ENCODE measurements at places on chromosomes 4 and X.
A peak's percentile ranks its signal among the peaks of the same experiment; 100 is the strongest.

DNA sequence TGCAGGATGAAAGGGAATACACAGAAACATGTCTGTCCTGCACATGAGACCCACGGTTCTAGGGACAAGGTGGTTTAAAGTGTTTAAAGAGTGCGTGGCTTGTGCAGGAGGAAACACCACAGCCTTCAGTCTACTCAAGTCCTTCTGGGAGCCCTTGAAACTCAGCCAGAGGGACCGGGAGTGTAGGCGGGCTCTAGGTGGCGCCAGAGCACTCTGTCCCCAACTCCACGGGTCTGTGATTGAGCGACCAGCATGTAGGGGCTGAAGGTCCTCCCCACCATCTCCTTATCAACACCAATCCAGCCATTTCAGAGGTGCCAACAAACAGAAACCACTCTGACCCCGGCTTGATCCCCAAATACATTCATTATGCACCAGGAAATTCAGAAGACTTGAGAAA is 82.0 kb upstream of the CLDN34 start:
- DNase-seq = peak; percentile 34

DNA sequence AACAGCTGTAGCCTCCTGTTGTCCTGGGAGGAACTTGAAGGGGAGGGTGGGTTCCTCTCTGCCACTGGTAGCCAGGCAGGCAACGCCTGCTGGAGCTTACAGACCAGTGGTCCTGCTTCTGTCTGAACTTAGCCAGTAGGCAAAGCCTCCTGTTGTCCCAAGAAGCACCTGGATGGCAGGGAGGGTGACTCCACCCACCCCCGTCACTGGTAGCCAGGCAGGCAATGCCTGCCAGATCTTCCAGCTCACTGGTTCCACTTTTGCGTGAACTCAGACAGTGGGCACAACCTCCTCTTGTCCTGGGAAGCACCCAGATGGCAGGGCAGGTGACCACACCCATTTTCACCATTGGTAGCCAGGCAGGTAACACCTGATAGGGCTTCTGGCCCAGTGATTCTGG is 203.5 kb upstream of the DIPK2B start:
- DNase-seq = no peak

- no peak for DNase-seq
These were observed 222.1 kb downstream of the STIM2 start for GRCh38 chr4:27082776-27083175.

- no peak for DNase-seq
These were observed 44.8 kb upstream of the PRSS12 start for GRCh38 chr4:118397623-118397979.

DNA sequence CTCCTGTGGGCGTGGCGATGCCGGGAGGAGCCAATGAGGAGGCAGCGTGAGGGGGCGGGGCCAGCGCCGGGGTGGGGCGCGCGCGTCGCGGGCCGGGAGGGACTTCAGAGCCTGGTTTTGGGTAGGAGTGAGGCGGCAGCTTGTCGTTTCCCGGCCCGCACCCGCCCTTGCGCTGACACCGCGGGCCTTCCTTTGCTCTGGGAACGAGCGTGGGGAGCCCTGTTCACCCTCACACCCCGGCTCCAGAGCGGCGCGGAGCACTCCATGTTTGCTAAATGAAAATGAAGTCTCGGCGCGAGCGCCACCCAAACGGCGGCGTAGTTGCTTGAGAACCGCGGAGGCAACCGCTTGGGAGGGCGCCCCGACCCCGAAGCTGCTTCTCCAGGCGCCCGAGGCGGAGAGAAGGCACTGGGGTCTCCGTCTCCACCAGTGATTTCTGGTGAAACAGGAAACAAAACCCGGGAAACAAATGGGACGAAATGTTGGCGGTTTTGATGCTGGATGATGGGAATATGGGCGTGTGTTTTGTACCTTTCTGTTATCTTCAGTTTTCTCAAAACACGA is 497 bp upstream of the GRPEL1 start:
- no peak for DNase-seq

GRCh38 chrX:30794497-30794896 is 94.6 kb downstream of the TAB3 start:
- DNase-seq = no peak

GRCh38 chr4:178556796-178557195 is 1114.6 kb upstream of the AGA start:
- DNase-seq = no peak

DNA sequence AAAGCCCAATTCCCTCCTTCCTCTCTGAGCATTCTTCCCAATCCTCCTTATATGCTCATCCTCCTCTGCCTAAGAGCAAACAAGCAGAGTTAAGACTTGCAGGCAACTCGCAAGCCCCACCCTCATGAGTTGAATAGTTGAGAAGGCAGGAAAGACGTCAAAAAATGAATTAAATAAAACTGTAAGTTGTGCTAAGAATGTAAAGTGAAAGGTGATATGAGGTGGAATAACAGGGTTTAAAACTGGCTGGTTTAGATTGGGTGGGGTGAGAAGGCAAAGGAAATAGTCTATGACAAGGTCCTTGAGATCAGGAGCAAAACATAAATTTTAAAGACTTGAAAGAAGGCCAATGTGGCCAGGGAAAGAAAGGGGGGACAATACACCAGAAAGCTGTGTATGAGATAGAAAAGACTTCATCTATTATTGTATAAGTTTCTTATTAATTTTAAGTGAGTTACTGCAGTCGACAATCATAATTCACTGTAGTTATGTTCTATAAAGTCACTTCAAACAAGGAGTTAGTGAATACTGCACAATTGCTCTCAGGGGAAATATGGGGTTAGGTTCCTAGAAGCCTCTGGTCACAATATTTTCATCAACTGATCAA is 124.9 kb downstream of the RELL1 start:
- DNase-seq = no peak

- no peak for DNase-seq
These were observed 160.4 kb downstream of the CPEB2 start for GRCh38 chr4:15162465-15163283.

GRCh38 chrX:78712336-78712735 is 35.2 kb upstream of the LPAR4 start:
- DNase-seq = no peak

DNA sequence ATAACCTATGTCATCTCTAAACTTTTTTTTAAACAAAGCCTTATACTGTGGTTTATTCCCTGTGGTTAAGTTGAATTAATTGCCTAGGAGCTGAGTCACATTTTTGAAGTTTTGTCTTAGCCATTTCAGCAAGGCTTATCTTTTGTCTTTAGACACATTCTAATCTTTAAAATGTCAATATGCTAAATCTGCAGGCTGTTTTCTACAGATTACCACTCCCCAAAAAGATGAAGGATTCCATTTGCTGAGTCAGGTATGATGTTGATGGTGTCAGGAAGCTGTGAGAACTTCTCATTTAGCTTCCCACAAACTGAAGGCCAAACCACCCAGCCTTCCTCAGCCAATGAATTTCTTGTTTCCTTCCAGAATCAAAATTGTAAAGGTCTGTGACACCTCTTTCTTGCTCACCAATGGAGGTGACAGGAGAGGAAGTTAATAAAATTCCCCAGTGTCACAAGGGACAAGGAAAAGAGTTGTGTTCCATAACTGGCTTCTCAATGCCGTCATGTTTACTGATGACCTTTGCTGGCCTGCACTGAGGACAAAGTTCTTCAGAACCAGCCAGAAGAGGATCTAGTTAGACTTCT is 3.7 kb upstream of the CXCL6 start:
- no peak for DNase-seq

DNA sequence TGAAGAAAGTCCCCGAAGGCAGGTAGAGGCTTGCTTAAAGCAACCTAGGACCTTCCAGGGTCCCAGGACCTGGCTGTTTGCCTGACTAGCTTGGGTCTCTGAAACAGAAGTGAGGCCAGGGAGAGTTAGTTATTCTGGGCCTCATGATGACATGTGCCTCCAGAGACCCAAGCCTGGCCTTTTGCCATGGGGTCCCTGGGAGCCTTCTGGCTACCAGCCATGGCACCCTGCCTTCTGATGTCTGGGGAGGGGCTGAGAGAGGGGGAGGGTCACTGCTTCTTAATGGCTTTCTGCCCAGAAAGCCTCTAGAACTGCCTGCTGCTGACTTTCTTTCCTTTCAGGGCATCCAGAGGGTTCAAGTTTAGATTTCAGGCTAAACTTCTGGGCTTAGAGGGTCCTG is 1.0 kb upstream of the STARD8 start:
- no peak for DNase-seq

- DNase-seq = no peak
These were observed 1821.7 kb downstream of the ARAP2 start for GRCh38 chr4:34422472-34423175.

- DNase-seq = no peak
These were observed 79.8 kb downstream of the NYX start for GRCh38 chrX:41526925-41527324.

GRCh38 chr4:135325264-135325663 is 1123.7 kb upstream of the PABPC4L start:
- DNase-seq = no peak

DNA sequence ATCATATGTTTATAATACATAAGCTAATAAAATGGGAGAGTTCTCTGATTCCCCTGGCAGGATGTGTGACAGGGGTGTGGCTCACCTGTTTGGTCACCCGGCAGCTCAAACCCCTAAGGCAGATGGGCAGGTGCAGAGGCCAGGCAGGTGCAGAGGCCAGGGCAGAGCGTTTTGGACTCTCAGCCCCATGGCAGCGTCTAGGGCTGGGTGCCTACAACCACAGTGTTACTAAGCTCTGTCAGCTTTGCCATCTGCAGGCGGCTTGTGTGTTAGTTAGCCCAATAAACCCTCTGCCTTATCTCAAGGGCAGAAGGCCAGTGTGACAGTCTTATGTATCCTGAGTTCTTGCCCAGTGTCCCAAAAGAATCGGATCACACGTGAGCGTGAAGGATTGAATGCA is 54.0 kb upstream of the UGT2B15 start:
- DNase-seq = no peak

DNA sequence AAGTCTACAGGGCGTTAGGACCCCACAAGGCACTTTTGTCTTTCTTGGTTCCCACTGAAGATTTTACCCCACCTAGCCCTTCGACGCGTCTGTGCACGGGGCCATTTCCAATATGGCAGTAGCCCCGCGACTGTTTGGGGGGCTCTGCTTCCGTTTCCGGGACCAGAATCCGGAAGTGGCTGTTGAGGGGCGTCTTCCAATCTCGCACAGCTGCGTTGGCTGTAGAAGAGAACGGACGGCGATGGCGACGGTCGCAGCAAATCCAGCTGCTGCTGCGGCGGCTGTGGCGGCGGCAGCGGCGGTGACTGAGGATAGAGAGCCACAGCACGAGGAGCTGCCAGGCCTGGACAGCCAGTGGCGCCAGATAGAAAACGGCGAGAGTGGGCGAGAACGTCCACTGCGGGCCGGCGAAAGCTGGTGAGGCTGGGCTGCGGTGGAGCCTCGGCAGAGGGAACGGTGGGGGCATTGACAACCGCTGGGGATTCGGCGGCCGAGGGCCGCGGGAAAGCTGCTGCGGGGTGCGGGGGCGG is at the start of gene USP11:
Gene USP11 (plus strand): TSS at position 207 of the 530 bp plus-strand sequence. CDS start 35 bp downstream, at position 242.
- no peak for DNase-seq

- DNase-seq = no peak
These were observed 13.3 kb upstream of the CD99 start for GRCh38 chrX:2677764-2678163.

DNA sequence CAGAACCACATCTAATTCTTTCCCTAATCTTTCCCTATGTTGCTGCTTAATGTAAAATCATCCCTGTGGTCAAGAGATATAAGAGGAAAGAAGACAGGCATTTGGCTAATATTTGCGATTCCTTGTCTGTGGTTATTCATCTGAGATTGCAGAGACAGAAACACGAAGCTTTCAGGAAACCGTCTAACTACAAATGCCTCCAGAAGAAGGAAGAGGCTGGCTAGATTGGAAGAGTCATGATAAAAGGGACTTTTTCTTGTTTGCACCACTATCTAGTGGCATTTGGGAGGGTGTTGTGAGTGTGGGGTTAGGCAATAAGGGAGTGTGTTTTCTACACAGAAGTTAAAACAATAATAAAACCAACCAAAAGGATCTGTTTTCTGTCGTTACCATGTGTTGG is 43.9 kb downstream of the TMEM154 start:
- no peak for DNase-seq

- no peak for DNase-seq
These were observed 8.8 kb downstream of the PPP2R2C start for GRCh38 chr4:6463311-6464289.

GRCh38 chrX:103254171-103254824 is 657 bp downstream of the TCEAL8 start:
- peak; percentile 17 for DNase-seq

DNA sequence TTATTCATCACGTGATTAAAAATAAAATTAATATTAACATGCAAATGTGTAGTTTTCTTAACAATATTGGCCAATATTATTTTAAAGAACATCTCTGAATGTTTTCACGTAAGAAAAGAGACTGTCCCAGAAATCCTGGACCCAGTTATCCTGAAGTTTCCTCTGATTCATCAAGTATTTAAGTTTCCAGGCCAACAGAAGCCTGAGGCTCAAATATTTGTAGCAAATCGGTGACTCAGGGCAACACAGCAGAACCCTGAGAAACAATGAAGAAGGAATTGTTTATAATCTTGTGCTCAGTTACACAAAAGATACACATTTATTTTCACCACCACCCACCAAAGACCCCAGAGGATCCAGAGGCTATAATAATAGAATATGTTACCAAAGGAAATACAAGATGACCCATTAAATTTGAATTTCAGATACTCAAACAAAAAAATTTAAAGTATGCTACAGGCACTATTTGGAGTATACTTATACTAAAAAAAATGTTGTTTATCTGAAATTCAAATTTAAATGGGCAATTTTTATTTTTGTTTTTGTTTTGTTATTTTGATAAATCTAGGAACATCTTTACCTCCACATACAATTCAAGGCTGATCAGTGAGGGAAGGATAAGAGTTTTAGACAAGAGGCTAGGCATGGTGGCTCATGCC is 33.9 kb upstream of the SLC7A11 start:
- no peak for DNase-seq

- DNase-seq = no peak
These were observed 249.1 kb upstream of the INTU start for GRCh38 chr4:127383666-127384065.

- DNase-seq = no peak
These were observed 496.9 kb downstream of the TMA16 start for GRCh38 chr4:163991298-163991865.

DNA sequence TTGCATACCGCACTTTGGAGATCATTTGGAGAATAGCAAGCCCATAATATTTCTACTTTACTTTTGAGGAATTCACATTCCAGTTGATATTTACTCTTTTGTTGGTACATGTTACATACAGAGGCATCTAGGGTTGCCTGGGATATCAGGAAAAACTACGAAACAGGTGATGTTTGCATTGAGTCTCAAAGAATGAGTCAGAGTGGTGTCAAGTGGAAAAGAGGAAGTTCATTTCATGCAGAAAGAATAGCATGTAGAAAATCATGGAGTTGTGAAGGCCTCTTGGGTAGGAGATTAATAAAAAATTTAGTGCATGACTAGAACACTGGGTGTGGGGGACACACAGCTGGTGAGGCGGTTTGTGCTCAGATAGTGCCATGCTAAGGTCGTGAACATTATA is 33.5 kb upstream of the ELOVL6 start:
- no peak for DNase-seq

DNA sequence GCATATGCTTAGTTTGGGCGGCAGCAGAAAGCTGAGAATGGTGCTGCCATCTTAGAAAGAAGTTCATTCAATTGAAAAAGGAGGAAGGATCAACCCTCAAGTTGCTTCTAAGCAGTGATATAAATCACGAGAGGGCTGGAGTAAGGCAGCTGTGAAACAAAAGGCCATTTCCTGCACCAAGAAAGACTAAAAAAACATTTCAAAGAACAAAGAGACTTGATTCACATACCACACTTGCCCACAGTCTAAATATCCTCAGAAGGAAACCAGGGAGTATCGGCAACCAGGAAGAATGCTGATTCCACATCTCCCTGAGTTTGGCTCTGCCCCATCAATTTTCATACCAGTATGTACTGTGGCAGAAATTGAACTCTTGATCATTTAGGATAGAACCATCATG is 240.1 kb downstream of the OPHN1 start:
- no peak for DNase-seq

Measured in activated CD4-positive, alpha-beta T cell treated with anti-CD3 and anti-CD28 coated beads for 24 hours (primary cell).